Activated CD4-positive, alpha-beta T cell treated with anti-CD3 and anti-CD28 coated beads, Interleukin-2, amount 10 ng/mL, durations not matched to agents 7 days and 5 days (primary cell): ENCODE measurements at places on chromosomes 13 and 19. TPM values are rescaled to one million over a fixed set of nuclear protein-coding genes. Genes with fewer than 3 reads are reported as not detected.

FOSB gene
- total RNA-seq, result 43.9 TPM

DNA sequence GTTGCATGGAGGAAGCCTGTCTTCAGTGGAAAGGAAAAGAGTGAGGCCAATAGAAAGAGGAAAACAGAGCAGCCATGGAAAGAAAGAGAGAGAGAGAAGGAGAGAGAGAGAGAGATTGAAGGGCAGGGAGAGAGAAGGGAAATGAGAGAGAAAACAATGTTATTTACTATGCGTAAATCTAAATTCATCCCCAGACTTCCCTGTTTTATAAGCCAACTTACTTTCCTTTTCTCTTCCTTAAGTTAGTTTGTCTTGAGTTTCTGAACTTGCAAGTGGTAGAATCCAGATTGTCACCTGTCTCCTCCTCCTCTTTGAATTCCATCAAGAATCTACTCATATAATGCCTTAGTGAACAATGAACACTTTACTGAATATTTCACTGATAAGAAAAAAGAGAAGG, 16.8 kb upstream of the RCBTB2 start:
- DNase-seq, result no peak

GRCh38 chr13:110447058-110447511, 114.4 kb downstream of the RAB20 start:
- no peak for DNase-seq

DNA sequence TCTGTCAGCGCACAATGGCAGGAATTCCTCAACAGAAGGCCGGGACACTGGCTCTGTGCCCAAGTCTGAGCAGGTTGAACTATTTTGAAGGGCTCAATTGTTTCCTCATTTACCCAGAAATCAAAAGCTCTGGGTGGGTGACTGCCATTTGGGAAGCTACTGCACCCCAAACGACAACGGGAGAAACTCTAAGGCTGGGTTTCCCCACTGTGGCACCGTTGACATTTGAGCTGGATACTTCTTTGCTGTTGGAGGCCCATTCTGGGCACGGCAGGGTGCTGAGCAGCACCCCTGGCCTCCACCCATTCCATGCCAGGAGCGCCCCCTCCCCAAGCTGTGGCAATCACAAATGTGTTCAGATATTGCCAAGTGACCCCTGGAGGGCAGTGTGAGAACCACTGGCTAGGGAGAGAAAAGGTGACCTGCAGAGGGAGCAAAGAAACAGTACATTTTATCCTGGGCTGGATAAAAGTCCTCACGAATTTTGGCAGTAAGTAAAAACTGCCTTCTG, 62.5 kb downstream of the RFX2 start:
- no peak for DNase-seq

GRCh38 chr13:42064259-42064658, 15.8 kb downstream of the DGKH start:
- no peak for DNase-seq
